ENCODE measurements at places on chromosomes 3 and 15.

GRCh38 chr15:93189561-93189960, 100.5 kb upstream of the RGMA start:
- DNase-seq: no peak

GRCh38 chr15:55222588-55222987, 25.8 kb upstream of the RSL24D1 start:
- no peak for DNase-seq

- no peak for DNase-seq
Measured at GRCh38 chr3:107294117-107294516, 83.1 kb upstream of the CCDC54 start.

- DNase-seq: no peak
Measured at GRCh38 chr15:47466357-47466756, 250.9 kb upstream of the SEMA6D start.

GRCh38 chr3:40588406-40588805, 63.6 kb downstream of the ZNF621 start:
- no peak for DNase-seq

DNA sequence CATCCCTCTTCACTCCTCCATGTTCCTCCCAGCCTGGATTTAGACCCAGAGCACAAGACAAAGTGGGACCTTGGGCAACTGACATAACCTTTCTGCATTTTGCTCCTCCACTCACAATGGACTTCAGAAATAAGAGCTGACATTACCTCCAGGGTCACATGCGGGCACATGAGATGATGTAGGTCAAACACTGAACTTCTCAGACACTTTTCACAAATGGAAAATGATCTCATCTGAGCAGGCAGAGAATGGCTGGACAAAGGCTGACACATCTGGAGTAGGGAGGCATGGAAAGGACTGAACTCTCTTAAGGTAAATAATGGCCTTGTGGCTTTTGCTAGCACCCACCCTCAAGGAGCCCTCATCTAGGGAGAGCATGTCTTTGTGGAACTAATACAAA, 849.2 kb upstream of the CFAP20DC start:
- DNase-seq: no peak

DNA sequence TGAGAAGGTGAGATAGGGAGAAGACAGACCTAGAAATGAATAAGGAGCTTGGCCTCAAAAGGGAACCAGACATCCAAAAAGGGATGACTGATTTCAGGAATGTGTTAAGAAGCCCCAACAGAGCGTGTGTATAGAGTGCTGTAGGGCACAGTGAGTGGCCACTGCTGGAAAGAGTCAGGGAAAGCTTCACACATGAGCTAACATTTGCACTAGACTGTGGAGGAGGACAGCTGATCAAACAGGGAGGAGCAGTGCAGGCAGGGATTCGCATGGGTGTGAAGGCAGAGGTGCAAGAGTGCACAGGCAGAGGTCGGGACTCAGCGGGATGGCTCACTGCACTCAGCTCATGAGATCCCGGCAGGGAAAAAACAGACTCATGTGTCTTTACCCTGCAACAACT, 61.8 kb downstream of the NPTN start:
- no peak for DNase-seq

DNA sequence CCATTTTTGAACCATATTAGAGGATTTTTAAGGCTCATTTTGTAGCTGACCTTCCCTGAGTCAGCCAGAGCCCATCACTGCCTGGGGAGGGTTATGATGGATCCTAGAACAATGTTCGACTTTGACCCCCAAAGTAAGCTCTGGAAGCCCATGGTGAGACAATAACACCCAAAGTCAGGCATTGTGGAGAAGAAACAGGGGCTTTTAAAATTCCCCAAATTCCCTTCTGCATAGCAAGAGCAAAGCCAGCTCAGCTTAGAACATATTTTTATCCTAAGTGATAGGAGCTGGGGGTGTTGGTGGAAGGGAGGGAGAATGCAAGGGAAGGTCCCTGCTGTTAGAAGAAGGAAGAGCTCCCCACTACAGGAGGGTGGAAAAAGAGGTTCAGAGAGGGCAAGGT, 4.0 kb downstream of the ITGA11 start:
- no peak for DNase-seq

GRCh38 chr15:101535170-101535902, 45.8 kb upstream of the PCSK6 start:
- DNase-seq: no peak

GRCh38 chr15:52651868-52652267, 27.3 kb downstream of the ATOSA start:
- DNase-seq: no peak

DNA sequence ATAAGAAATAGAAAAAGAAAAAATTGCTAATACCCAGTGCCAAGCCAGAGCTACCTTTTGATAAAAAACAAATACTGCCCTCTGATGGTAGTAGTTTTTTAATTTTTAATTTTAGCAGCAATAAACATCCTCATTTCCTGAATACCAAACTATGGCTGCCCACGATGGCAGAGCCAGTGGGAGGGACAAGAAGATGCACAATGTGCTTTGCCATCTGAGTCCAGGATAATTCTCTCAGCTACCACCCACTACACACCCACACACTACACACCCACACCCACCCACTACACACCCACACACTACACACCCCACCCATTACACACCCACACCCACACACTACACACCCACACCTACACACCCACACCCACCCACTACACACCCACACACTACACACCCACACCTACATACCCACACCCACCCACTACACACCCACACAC, 17.8 kb downstream of the CEP19 start:
- DNase-seq: peak; percentile 4

DNA sequence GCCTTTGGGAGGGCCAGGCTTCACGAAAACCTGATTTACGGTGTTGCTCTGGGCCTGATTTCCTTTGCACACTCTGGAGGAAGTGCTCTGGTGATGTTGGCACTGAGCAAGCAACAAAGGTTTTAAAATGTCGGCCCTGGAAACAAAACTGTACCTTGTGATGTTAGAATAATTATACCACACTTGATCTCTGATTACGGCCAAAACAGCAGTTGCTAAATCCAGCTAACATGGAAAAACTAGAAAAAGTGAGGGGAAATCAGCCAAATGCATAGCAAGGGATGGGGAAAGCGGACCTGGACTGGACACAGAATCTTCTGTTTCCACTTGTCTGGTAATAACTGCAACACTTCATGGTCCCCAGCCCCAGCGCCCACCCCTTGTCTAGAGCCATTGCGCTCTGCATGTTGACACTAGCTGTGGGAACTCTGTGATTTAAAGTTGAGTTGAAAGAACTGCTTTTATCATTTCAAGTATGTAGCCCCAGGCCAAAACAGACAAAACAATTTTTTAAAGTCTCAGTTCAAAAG, 120.1 kb downstream of the VGLL4 start:
- DNase-seq: no peak

DNA sequence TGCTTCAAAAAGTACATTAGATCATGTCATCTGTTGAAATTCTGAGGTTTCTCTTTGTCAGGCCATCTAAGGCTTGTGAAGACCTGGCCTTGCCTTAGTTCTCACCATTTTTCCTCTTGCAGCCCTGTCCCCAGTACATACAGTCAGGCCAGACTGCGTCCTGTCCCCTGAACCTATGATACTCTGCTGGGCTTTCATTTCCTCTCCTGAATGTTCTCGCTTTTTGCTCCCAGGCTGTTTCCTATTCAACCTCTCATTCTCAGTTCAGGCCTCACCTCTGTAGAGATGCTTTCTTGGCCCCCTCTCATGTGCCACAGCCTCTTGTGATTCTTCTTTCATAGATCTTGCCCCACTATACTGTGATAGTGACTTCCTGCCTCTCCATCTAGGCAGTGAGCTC, 648.8 kb upstream of the KCNMB2 start:
- DNase-seq: no peak

GRCh38 chr3:39542588-39542988, 75.1 kb downstream of the MOBP start:
- no peak for DNase-seq

GRCh38 chr3:134839990-134840389, 44.9 kb downstream of the EPHB1 start:
- no peak for DNase-seq

DNA sequence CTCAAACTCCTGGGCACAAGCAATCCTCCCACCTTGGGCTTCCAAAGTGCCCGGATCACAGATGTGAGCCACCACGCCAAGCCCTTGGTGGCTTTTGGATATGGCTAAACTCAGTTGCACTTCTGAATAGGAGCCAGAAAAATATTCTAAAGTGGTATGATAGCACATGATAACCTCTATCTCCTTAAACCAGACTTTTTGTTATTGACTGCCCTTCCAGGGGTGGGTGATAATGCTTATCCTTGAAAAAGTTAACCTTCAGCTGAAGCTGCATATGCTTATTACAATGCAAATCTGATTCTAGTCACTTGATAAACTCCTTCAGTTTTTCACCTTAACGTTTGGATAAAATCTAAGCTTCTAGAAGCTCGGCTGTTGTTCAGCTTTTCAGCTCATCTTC, 6.3 kb downstream of the CCNB2 start:
- no peak for DNase-seq

DNA sequence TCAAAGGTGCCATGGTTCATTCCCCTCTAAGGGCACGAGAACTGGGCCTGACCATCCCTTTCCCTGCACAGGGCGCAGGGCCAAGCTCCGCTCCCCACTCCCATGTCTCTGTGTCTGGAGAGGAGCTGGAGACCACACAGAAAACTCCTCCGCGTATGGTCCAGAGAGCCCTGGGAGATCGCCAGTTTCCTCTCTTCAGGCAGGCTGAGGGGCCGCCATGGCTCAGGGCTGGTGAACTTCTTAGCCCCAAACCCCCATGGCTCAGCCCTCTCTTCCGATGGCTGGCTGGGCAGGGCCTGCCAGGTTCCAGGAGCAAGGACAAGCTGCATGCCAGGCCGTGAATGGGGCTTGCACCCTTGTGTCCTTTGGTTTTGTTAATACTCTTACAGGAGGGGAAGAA, 52.9 kb downstream of the EXOG start:
- no peak for DNase-seq

DNA sequence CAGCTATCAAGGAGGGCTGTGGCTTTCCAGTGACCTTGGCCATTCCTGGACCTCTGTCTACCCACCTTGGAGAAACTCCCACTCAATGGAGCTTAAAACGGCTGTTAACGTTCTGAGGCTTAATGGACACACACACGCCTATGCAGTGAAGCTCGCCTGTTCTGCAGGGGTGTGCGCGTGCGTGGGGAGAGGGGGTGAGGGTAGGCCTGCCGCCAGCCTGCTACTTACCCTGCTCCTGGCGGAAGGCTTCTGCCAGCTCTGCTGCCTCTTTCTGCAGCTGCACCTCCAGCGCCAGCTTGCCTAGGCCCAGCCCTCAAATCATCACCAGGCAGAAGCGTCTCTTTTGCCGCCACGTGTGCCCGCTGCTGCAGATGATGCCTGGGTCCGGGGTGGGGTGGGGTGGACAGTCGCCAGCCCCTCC, 23.2 kb upstream of the PARL start:
- DNase-seq: no peak

- DNase-seq: no peak
Measured at GRCh38 chr3:61078048-61078752, 173.1 kb downstream of the FHIT start.

- no peak for DNase-seq
Measured at GRCh38 chr15:82051664-82052063, 5.8 kb upstream of the MEX3B start.

DNA sequence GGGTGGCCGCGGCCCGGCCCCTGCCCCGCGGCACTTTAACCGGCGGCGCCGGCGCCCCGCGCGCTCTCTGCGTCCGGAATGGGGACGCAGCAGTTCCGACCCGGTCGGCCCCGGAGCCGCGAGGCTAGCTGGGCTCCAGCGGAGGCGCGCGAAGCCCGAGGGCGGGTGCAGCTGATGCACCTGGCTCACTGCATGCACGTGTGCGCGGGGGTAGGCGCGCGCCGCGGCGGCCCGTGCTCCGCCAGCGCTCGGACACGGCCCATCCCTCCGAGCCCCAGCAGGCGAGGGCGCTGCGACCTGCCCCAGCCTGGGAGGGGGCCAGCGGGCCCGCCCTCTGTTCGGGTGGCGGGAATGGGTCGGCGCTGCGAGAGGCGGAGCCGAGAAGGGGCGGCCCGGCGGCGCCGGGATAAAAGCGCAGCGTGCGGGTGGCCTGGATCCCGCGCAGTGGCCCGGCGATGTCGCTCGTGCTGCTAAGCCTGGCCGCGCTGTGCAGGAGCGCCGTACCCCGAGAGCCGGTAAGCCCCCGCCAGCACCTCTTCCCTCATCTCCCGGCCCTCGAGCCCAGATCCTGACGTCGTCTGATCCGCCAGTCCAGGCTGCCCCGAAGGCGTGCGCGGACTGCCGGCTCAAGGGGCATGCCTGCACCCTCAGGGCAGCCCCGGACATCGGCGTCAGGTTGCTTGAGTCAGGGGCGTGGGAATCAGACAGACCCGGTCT, at the start of the genes CHDH and IL17RB:
Gene CHDH, minus strand, starts transcription at position 286 of the 717 bp plus-strand sequence. CDS start 22,411 bp downstream, outside the sequence.
Gene IL17RB, plus strand, starts transcription at position 435 of the 717 bp plus-strand sequence. Its CDS starts 21 bp downstream, at position 456.
- no peak for DNase-seq

- DNase-seq: no peak
Measured at GRCh38 chr3:147900851-147901250, 491.7 kb downstream of the ZIC1 start.

GRCh38 chr3:78670094-78670493, 1097.7 kb downstream of the ROBO1 start:
- no peak for DNase-seq

DNA sequence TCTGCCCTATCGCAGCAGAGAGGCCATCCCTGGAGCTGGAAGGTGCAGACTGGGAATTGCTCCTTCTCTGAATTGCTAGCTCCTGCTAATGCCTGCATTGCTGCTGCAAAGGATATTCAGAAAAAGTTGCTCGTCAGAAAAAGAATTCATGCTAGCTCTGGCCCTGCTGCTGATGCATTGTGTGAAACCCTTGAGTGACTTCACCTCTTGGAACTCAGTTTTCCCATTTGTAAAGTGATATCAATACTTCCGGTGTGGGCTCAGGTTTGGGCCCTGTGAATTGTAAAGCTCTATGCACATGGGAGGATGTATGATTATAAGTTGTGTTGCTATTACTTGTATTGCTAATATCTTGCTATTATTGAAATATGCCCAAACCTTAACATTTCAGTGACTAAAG, 11.4 kb downstream of the SQOR start:
- no peak for DNase-seq

- no peak for DNase-seq
Measured at GRCh38 chr15:52441841-52442240, 86.8 kb downstream of the MYO5A start.

DNA sequence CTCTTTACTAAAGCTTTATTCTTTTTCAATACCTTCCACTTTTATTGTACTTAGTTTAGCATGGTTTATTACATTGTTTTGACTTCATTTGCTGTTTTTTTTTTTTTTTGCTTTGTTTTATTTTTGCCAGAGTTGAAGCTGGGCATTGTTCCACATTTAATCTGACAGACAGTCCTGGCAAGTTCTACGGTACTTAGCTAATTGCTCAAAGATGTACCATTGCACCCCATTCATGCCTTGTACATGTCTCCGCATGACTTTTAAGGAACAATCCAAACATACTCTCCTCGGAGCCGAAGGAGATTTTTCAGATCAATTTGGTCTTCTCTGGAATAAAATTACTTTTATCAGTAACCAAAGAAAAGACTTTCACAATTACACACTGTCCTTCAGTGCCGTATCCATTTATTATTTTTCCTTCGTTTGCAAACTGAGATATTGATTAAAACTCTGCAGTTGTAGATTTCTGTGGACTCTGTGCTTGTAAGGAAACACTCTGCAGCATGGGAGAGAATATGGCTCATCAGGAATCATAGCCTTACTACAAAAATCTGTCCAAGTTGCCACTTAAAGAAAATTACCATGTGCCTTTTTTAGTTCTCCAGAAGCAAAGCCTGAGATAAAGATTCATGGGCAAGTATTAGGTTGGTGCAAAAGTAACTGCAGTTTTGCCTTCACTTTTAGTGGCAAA, 952.0 kb downstream of the AGBL1 start:
- no peak for DNase-seq

GRCh38 chr3:10949197-10949596, 43.4 kb upstream of the SLC6A1 start:
- DNase-seq: no peak
